Skeletal muscle tissue (tissue), 5 donors: ENCODE measurements at places on chromosomes 6 and 20. TPM values are rescaled to one million over a fixed set of nuclear protein-coding genes. Genes with fewer than 3 reads are reported as not detected.

The GPRC6A gene
- not detected for total RNA-seq

The TSPO2 gene
- total RNA-seq: 1.0 TPM

The BMP6 gene
- 2.1 TPM for total RNA-seq

The AIF1 gene
- 19.8 TPM for total RNA-seq

The TREM1 gene
- under 0.01 TPM for total RNA-seq

The SSTR4 gene
- total RNA-seq: not detected
